NCI-H2171 treated with DMSO at 0.1 percent for 48 hours (cell line): ENCODE measurements at places on chromosomes 7 and 10.

- DNase-seq: no peak
These were observed 1078.0 kb downstream of the LRMDA start for GRCh38 chr10:76509446-76509845.

DNA sequence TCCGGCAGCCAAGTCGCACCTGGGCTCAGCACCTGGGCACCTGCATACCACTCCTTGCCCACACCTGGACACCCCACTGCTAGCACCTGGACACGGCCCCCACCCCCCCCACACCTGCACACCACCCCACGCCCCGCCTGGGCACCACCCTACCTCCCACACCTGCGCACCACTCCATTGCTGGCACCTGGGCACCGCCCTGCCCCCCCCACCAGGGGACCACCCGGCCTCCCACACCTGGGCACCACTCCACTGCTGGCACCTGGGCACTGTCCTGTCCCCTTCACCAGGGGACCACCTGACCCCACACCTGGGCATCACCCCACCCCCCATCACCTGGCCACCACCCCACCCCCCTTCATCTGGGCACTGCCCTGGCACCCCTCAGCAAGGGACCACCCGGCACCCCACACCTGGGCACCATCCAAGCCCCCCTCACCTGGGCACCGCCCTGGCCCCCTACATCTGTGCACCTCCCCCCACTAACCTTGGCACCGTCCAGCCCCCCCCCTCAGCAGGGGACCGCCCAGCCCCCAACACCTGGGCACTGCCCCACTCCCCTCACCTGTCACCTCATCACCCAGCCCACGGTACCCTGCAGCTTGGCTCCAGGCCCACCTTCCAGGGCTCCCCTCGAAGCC, 33.8 kb upstream of the RNF32 start:
- DNase-seq: no peak

- no peak for DNase-seq
These were observed 38.5 kb downstream of the KCTD7 start for GRCh38 chr7:66667023-66667728.

DNA sequence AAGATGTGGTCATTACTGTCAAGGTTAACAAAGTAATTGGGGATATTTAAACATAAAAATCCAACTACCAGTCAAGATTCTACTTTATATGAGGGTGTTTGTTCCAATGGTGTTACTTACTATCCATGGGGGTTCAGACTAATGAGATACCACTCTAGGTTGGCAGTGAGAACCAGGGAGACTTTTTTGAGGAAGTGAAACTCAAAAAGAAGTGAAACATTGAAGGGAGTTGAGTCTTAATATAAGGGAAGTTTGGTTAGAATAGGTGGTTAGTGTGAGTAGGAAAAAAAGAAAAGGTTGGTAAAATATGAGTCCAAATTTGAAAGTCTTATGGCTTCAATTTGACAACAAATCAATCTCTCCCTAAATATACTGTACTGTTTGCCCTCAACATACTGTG, 123.6 kb upstream of the ANK3 start:
- DNase-seq: no peak
